GM13977 (cell line): ENCODE measurements at places on chromosomes 1 and 21.

DNA sequence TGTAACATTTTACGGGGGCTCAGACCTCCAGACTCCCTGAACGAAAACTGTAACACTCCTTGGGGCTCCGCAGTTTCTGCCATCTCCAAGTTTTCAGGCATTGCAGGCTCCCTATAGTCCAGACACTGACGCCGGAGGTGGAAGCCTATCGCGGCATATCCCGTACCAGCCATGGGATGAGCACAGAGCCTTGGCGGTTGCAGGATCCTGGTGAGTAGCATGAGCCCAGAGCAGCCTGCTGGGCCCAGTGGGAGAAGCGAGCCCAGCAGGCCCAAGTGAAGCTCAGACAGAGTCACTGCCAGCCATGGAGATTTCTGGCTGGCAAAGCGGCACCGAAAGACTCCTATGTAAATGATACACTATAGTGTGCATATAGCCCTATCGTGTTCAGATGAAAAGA, 446.8 kb downstream of the COL11A1 start:
- no peak for DNase-seq

DNA sequence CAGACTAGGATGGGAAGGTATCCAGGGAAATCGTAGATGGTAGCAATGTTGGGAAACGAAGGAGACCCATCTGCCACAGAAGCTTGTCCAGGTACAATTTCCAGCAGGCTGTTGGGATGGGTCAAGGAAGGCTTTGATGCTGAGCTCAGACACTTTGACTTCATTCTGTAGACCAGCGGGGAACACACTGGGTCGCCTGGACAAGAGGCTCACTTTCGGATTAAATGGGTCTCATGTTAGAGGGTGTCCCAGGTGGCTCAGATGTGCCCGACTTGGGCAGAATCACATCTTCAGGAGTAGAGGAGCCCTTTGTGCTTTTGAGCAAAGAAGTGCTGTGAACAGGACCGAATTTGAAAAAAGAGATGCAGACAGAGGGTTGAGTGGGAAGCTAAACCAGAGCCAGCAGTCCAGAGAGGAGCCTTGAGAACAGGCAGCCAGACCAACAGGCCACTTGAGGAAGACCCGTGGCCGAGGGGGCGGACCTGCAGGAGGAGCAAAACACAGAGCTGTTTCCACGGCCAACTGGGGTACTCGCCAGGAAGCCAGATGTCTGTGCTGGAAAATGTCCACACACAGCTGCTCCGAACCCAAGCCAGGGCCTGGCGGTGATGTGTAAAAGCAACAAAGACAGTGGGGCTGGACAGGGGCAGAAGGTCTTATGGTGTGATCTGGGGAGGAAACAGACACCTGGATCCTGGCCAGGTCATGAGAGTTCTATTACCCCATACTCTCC, 146.9 kb downstream of the AJAP1 start:
- DNase-seq: no peak

- DNase-seq: no peak
Observed at GRCh38 chr1:110450929-110451328, at the start of gene PROK1. TSS of gene PROK1 (plus strand) at chr1:110451149. CDS start at chr1:110451217, 68 bp downstream.

DNA sequence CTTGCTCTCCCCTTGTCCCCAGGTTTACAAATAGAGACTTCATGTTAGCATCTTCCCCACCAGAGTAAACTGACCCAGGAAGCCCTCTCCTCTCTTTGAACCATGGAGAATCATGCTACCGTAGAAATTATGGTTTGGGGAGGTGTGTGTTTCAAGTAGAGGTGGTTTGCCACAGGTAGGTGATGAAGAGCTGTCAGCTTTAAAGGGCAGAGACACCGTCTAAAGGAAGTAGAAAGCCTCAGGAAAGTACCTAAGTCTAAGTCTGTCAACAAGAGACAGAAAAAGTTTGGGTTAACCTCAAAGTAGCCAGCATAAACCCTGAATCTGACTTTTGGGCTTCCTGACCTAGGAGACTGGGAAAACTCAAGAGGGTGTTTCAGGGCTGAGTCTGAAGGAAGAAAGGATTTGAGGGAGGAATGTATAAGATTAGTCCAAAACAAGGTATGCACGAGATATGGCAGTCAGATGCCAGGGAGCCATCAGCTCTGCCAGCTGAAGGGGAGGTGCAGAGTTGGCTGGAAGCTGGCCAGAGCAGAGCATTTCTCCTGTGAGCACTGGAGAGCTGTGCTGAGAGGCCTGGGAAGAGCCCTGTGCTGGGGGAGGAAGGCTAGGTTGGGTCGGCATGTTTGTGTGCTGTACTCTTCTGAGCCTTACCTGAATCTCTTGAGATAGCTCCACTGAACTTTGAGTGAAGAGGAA, 14.3 kb downstream of the ADAMTSL4 start:
- no peak for DNase-seq

GRCh38 chr1:29736582-29737188, 500.4 kb downstream of the PTPRU start:
- no peak for DNase-seq

- DNase-seq: no peak
Observed at GRCh38 chr1:66570196-66570595, 36.2 kb downstream of the SGIP1 start.

GRCh38 chr1:150562446-150563339, 13.5 kb downstream of the ADAMTSL4 start:
- peak; percentile 86 for DNase-seq

DNA sequence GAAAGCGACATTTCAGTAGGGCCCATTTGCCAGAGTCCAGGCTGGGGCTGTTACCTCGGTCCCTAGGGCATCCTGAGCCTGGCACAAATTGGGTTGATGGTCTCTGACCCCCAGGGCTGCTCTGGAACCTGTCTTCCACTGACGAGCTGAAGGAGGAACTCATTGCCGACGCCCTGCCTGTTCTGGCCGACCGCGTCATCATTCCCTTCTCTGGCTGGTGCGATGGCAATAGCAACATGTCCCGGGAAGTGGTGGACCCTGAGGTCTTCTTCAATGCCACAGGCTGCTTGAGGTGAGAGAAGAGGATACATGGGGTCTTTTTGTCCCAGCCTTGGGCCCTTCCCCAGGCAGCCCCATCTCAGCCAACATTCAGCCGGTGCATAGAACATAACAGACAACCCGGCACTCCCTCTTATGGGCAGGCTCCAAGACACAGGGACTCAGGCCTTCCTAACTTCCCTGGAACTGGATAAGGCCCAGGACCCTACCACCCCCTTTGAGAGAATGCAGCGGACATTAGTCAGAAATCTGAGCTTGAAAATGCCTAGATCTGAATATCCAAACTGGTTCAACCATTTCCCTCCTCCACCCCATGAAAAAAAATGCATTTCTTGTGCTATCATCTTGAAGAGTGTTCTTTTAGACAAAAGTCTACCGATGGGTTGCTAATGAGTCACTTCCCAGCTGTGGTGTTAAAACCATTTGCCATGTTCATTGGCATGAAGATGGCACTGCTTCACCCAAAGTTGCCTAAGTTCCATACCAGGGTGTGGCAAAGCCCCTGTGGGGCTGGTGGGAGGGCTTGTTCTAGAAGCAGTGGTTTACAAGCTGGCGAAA, 35.4 kb downstream of the PKP1 start:
- DNase-seq: no peak

DNA sequence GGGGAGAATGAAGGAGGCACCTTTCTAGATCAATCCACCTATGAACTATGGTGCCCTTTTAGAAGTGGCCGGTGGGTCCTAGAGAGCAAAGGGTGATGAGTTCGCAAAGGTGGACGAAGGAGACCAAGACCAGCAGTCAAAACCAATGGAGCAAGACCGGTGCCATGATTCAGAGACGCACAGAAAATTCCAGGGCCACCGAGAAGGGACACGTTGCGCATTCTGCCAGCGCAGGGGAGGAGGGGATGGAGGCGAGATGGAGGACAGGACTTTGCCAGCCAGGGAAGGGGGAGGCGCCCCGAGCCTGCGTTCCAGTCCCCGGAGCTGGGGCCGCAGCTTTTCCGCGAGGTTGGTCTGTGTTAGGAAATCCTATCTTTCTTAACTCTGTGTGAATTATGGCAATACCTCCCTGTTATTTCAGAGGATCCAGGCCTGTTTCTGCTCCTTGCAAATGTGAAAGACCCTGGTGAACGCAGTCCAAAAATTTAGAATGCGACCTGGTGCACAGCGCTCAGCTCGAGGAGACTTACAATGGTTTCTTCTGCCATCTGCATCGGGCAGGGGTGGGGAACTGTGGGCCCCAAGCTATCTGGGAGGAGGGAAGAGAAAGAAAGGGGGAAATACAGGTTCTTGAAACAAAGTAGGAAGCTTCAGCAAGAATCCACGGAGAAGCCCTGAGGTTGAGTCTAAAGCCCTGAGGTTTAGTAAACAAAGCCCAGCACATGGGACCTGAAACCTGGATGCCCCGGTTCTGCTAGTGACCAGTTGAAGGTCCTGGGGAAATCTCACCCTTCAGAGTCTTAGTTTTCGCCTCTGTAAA, 129.4 kb downstream of the MRPS6 start:
- DNase-seq: peak; percentile 36

DNA sequence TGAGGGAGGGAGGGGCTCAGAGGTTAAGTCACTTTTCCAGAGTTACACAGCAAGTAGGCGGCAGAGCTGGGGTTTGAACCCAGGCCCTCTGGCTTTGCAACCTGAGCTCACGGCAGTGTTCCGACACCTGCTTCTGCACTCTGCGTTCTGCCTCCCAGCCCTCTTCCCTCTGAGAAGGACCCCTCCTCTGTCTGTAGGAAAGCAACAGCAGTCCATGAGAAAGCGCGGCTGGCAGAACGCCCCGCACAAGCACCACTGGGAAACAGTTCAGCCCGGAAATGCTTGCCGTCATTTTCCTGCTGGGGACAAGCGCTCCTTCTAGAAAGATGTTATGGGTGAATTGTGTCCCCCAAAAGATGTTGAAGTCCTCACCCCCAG, 241.1 kb downstream of the NPHP4 start:
- DNase-seq: no peak

- DNase-seq: peak; percentile 72
Observed at GRCh38 chr1:234398849-234399381, 25.7 kb downstream of the COA6 start.
